ENCODE measurements at places on chromosomes 16 and 17.

- no peak for DNase-seq
Observed at GRCh38 chr17:47643116-47643515, 6.6 kb upstream of the KPNB1 start.

- DNase-seq, result no peak
Observed at GRCh38 chr16:84600343-84601229, 17.3 kb downstream of the COTL1 start.

DNA sequence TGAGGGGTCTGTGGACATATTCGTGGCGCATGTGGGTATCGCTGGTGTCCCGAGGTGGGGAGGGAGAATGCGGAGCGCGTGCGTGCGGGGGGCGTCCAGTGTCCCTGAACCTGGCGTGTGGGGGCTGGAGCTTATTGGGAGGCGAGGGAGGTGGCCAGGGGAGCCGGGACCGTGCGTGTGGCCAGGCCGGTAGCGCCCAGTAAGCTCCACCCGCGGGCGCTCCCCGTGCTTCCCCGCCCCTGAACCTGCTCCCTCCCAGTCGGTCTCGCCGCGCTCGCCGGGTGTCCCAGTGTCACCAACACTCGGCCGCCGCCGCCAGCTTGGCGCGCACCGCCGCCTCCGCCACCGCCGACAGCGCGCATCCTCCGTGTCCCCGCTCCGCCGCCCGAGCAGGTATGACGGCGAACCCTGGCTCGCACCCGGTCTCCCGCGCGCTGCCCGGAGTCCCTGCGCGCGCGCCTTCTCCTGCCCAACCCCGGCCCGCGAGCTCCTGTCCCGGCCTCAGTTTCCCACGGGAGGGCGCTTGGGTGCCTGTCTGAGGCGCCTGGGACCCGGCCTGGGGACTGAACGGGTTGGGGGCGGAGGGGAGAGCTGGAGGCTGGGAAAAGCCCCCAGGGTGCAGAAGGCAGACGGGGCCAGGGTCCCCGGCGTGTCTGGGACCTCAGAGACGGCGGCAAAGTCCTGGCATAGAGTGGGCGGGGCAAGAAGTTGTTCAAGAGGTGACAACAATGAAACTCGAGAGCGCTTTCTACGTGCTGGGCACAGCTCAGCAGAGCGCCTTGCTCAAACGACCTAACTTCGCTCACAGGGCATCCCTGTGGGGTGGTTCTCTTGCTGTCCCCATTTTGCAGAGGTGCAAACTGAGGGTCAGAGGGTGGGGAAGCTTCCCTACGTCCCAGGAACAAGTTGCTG lies at the start of gene SCNN1B:
TSS of gene SCNN1B (plus strand) at position 258 of the 912 bp plus-strand sequence. CDS start 46,298 bp downstream, outside the sequence.
- DNase-seq, result no peak

- no peak for DNase-seq
Observed at GRCh38 chr16:30447512-30448226, 2.0 kb upstream of the SEPHS2 start.

DNA sequence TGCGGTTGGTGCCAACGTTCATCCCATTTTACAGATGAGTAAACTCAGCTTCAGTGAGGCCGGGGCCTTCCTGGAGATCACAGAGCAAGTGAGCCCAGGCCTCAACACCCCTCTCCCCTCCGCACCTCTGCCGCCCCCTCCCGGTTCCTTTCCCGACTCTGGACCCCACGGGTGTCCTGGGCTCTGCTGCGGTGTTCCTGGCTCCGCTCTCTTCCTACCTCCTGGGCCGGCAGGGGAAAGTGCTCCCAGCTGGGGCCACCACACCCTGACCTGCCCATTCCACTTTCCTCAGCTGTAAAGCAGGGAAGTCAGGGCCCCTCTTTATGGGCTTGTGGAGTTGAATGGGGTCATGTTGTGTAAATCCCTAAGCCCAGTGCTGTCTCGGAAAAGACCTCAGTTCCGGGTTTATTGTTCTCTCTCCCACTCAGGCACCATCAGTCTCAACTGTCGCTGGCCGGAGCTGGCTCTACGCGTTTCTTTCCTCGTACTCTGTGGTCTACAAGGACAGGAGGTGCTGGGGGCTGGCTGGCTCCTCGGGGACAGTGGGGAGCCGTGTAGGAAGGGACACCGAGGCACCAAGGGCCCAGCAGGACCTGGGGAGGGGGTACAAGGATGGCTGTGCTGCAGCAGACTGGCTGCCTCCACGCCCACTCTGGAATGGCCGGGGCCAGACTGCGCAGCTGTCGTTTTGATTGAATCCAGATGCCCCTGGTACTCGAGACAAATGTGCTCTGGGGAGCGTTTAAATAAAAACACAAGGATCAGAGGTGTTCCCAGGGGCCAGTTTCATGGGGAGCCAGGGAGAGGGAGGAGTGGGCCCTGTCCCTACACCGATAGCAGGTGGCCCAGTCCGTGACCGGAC lies 21.7 kb upstream of the ACSF3 start:
- DNase-seq, result no peak

- no peak for DNase-seq
Observed at GRCh38 chr17:16422416-16422815, 7.0 kb downstream of the TRPV2 start.
